ENCODE measurements at places on chromosomes 7 and 10. TPM values are rescaled to one million over a fixed set of nuclear protein-coding genes. Genes with fewer than 3 reads are reported as not detected.

Gene ARHGAP12
- total RNA-seq = 60.7 TPM

DNA sequence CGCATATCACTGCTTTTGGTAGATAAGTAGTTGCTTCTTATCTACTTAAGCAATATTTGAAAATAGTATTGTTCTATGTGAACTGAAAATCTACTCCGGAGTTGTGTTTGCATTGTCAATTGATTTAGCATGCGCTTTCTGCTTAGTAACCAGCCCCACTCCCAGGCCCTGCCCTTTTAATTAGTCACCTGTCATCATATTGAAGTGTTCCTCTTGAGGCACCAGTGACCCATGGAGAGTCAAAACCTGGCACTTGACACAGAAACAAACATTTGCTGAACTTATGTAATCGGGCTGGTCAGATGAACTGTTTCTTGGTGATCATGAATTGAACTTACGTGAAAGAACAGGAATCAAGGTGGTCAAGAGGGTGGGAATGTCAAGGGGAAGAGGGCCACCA, 27.8 kb upstream of the CDHR3 start:
- DNase-seq = peak; percentile 22
- no peak overlapping the region for H3K4me3 ChIP-seq
- peaks cover 8% of the 10 kb centered on the region for H3K4me1 ChIP-seq
- H3K27me3 ChIP-seq = peaks cover 10% of the 10 kb centered on the region

- peak; percentile 92 for DNase-seq
- H3K36me3 ChIP-seq = peaks cover 93% of the 10 kb centered on the region
- peaks cover 66% of the 10 kb centered on the region for H3K4me1 ChIP-seq
- H3K4me3 ChIP-seq = peak within 1 kb of the TSS; percentile 86
- no peaks in the 10 kb centered on the region for H3K27me3 ChIP-seq
Observed at GRCh38 chr10:80205477-80206276, at the start of gene ANXA11. Gene ANXA11 (minus strand): TSS chr10:80205537. CDS start chr10:80172861, 32,676 bp downstream.

DNA sequence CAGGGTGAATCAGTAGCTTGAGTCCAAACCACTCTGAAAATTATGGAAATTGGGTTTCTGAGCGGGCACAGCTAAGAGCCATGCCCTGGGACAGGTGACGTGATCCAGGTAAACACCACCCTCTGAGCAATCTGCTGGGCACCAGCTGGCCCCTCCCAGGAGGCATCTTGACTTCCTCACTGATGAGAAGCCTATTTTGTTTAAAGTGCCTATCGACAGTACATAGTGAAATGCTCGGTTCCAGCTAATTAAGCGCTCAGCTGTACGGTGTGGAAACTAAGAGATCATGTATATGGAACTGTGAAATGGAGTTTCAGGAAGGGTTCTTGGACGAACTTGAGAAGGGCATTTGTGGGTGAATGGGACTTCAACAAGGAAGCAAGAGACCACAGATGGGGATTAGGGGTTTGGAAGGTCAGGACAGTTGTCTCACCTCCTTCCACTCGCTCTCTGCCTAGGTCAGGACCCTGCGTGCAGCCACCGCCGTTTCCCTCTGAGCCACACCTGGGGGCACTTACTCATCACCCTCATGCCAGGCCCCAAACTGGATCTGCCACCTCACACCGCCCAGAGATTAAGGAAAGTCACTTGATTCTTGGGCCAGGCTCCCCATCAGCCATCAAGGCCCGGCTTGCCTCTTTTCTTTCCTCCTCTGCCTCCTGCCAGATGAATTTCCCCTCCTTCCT, 3.2 kb downstream of the ITPRIP start:
- H3K36me3 ChIP-seq = peaks cover 14% of the 10 kb centered on the region
- H3K27me3 ChIP-seq = peaks cover 21% of the 10 kb centered on the region
- H3K27ac ChIP-seq = no peak overlapping the region
- DNase-seq = no peak
- H3K4me1 ChIP-seq = peaks cover 20% of the 10 kb centered on the region
- H3K4me3 ChIP-seq = no peak overlapping the region

- no peaks in the 10 kb centered on the region for H3K27me3 ChIP-seq
- no peaks in the 10 kb centered on the region for H3K36me3 ChIP-seq
- H3K4me1 ChIP-seq = no peaks in the 10 kb centered on the region
- no peak overlapping the region for H3K27ac ChIP-seq
- H3K4me3 ChIP-seq = no peak overlapping the region
Observed at GRCh38 chr7:130823060-130823459, 89.1 kb upstream of the KLF14 start.

- peaks cover 4% of the 10 kb centered on the region for H3K36me3 ChIP-seq
- no peaks in the 10 kb centered on the region for H3K4me1 ChIP-seq
- H3K27ac ChIP-seq = no peak overlapping the region
- no peaks in the 10 kb centered on the region for H3K27me3 ChIP-seq
- DNase-seq = no peak
Observed at GRCh38 chr10:132712743-132713142, 73.2 kb downstream of the NKX6-2 start.

All from Calu3 (cell line).